ENCODE measurements at places on chromosomes 2 and 18. TPM values are rescaled to one million over a fixed set of nuclear protein-coding genes. Genes with fewer than 3 reads are reported as not detected.

IL1RL1 gene
- total RNA-seq = not detected

TMEM37 gene
- total RNA-seq = not detected

DNA sequence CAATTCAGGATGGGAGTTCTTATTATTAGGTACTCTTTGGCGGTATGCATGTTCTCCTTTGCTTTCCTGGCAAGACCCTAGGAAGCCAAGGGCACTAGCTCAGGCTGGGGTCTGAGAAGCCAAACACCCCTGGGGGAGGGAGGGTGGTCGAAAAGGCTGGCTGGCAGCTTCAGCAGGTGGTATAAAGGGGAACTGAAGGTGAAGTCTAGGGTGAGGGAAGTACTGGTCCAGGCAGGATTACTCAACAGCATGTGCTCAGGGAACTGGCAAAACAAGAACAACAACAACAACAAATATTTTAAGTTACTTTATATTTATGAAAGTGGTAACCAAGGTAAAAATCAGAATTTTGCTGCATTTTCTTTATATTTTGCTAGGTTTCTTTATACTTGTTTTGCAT is 40.7 kb upstream of the PCBP1 start:
- DNase-seq = no peak
- H3K4me1 ChIP-seq = peaks cover 6% of the 10 kb centered on the region
- H3K27ac ChIP-seq = no peak overlapping the region
- no peaks in the 10 kb centered on the region for H3K36me3 ChIP-seq
- H3K27me3 ChIP-seq = no peaks in the 10 kb centered on the region
- no peak overlapping the region for H3K4me3 ChIP-seq

DNA sequence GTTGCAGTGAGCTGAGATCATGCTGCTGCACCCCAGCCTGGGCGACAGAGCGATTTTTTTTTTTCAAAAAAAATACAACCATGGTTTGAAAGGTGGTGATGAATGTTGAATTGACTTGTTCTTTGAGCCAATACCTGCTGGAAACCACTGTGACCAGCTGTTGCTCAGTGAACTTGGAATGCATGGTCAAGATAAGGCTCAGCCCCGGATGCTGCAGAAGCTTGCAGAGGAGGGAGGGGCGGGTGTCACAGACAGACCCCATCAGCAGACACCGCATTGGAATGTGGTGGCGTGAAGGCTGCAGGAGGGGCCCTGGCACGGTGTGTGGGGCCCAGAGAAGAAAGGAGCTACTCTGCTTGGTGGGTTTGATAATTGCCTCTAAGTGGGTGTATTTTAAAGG is 91.6 kb downstream of the ITGB1BP1 start:
- no peak for DNase-seq
- H3K27ac ChIP-seq = no peak overlapping the region
- H3K4me3 ChIP-seq = no peak overlapping the region
- H3K36me3 ChIP-seq = peaks cover 57% of the 10 kb centered on the region
- peaks cover 13% of the 10 kb centered on the region for H3K4me1 ChIP-seq

DNA sequence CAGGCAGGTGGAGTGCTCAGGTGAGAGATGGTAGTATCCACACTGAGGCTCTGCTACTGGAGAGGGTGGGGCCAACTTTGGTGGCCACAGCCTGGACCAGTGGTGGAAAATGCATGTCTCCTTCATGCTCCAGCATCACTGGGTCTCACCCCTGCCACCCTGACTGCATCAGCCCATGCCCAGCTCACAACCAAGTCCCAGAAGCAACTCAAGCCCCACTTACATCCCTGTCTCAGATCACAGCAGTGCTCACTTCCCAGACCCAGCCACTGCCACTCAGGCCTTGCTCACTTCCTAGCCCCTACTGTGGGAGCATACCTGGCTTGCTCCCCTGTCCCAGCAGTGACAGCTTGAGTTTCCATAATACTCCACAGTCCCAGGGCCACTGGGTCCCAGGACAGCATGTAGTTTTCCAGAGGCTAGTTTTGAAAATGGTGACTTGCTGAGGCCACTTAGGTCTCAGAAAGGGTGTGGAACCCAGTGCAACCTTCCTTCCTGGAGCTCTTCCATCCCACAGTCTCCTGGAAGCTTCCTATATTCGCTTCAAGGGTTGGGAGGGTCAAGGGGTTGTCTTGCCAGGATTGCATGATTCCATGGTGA is 58.8 kb downstream of the GPC1 start:
- H3K4me1 ChIP-seq = no peaks in the 10 kb centered on the region
- no peak for DNase-seq
- H3K27ac ChIP-seq = no peak overlapping the region
- no peaks in the 10 kb centered on the region for H3K36me3 ChIP-seq
- no peaks in the 10 kb centered on the region for H3K27me3 ChIP-seq
- H3K4me3 ChIP-seq = no peak overlapping the region

DNA sequence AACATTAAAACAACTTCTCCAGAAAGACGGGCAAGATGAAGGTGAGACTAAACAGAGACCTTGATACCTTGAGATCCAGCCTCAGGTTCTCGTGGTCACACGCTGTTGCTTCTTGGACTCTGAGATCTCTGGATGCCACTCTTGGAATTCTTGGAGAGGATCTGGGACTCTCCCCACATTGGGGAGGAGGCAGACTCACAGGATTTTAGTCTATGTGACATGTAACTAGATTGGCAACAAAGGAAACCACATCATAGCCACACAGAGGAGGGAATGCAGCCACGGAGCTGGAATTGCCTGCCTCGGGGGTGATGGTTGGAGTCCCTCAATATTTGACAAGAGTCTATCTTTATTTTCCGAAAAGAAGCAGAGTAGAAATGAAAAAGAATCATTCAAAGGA is 78.8 kb upstream of the IGFBP5 start:
- DNase-seq = no peak
- no peaks in the 10 kb centered on the region for H3K36me3 ChIP-seq
- H3K4me3 ChIP-seq = no peak overlapping the region

DNA sequence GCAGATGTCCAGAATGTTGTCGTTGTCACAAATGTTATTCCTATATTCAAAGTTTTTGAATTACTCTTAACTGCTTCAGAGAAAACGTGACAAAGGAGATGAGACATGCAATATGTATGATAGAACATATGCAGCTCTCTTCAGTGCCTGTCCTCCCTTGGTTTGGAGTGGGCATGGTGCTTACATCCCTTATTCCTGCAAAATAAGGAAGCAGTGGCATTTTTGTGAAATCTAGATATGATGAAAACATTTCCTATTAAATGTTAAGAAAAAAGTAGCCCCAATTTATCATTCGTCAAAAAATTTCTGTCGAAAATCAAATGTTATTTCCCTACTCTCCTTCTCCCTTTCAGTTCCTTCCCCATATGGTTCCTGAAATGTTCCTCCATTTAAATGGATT is 457.5 kb upstream of the FANCL start:
- peaks cover under 1% of the 10 kb centered on the region for H3K27me3 ChIP-seq
- no peaks in the 10 kb centered on the region for H3K36me3 ChIP-seq
- no peaks in the 10 kb centered on the region for H3K4me1 ChIP-seq
- no peak for DNase-seq
- no peak overlapping the region for H3K4me3 ChIP-seq
